ENCODE measurements at places on chromosomes 6 and 20.
A peak's percentile ranks its signal among the peaks of the same experiment; 100 is the strongest.

DNA sequence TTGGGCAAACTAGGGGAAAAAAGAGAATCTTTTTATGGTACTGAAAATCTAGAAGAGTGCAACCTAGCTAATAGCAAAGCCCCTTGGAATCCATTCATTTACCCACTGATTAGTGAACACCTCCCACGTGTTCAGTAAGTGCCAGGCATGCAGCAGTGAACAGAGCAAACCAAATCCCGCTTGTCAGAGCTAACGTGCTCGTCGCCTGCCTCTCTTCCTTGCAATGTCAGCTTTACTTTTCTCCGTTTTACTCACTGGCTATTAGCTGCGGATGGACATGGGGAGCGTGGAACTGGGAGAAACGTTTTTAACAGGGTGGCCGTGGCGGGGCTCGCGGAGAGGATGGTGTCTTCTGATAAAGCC lies 120.4 kb downstream of the SYNDIG1 start:
- DNase-seq, result no peak

- DNase-seq, result peak; percentile 56
Measured at GRCh38 chr6:157823001-157823527, at the start of gene SNX9. Gene SNX9, plus strand, starts transcription at chr6:157823246. Its CDS starts 189 bp downstream, at chr6:157823435.

- DNase-seq, result no peak
Measured at GRCh38 chr6:100344761-100345160, 120.0 kb downstream of the SIM1 start.

- no peak for DNase-seq
Measured at GRCh38 chr20:49540687-49541435, 27.1 kb downstream of the PTGIS start.

GRCh38 chr6:143699430-143699825 lies 21.7 kb downstream of the PHACTR2 start:
- no peak for DNase-seq

DNA sequence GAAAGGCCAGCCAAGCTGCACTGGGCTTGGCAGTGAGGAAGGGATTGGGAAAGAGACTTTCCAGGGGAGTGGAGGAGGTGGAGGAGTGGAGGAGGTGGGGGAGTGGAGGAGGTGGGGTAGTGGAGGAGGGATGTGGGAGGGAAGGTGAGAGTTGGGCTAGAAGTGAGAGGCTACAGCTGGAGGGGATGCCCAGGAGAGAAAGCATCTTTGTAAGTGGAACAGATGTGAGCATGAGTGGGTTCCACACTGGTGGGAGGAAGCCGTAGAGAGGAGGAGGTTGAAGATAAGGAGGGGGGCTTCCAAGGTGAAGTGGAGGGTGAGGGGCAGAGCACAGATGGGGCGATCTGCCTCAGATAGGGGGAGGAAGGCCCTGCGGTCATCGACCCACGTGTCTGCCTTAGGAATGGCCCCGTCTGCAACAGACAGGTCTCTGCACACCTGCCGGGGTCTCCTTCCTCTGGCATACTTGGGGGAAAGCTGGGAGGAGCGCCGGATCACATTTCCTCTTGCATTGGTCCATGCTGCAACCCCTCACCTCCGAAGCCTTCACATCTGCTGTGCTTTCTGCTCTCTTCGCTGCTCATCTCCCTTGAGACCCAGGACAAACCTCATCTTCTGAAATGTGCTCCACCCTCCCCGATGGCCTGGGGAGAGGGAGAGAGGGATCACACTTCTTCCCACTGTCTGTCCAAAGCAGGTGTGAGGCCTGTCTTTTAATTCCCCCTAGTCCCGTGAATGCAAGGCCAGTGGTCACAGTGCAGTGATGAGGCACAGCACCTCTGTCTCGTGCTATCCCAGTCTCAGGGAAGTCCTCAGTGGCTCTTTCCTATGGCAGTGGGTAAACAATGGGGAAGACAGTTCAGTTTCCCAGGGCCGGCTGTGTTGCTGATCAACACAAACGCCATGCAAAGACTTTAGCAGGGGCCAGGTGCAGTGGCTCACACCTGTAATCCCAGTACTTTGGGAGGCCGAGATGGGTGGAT lies 48.6 kb upstream of the SNX9 start:
- DNase-seq, result no peak

GRCh38 chr20:17971300-17972013 lies 2.6 kb downstream of the MGME1 start:
- no peak for DNase-seq

DNA sequence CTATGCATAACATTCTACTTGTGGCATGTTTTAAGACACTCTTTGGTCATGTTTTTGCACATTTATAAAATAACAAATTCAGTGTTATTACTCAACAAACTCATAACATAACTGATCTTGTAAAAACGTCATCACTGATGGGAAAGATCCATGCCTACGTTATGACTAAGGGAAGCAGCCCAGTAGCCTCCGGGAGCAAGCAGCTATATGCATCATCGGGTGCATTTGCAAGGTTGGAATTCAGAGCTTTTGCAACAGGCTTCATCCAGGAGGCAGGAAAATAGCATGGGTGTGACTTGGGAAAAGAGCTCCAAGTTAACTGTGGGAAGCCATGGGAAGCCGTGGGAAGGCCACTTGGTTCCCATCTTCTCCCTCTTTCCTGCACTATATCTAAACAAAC lies 271.6 kb upstream of the SGK1 start:
- DNase-seq, result no peak

GRCh38 chr6:42084889-42085288 lies 34.6 kb downstream of the TAF8 start:
- no peak for DNase-seq

DNA sequence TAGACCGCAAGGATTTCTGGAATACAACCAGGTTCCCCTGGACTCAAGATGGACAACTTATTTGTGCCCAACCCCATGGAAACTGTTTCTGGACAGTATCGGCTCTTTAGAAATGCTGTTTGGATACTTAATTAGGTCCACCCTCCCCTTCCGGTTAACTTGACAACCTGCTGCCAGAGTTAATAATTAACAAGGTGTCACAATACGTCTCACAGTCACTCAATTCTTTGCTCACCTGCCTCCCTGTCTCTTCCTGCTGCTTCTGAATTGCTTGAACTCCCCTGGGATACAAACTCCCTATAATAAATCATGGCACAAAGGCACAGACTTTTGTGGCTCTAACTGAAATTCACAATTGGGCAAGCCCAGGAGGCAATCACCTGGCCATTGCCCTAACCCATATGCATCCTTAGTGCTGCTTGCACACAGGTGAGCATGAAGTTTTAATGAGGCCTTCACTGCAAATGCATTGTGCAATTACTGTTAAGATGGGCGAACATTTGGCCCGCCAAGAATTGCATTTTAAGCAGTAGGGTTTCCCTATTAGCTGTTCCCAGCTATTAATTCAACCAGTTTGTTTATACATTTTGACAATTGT lies 504.4 kb upstream of the NOX3 start:
- DNase-seq, result no peak

DNA sequence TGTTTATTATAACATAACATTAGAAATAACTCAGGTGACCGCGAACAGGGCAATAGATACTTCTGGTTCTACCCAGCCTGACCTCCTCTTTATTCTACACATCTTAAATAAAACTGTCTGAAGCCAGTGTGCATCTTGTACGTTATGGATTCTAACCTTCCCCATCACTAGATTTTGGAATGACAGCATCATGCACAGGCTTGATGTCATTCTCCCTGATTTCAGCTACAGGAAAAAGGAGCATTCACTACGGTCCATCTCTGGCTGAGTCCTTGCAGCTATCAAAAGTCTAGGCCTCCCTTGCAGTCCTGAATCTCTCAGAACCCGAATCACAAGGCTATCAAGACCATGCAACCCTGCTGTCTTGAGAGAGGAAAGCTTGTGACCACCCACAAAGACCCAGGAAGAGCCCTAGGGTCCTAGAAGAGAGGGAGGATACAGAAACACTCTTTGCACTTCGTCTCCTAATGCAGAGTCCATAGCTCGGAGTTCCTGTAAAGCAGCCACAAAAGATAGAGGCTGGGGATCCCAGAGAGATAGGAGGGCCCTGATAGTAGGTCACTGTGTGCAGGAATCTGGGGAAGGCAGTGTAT lies 845 bp downstream of the HLA-DPA1 start:
- no peak for DNase-seq

- no peak for DNase-seq
Measured at GRCh38 chr6:57307850-57308249, 9.6 kb upstream of the PRIM2 start.

GRCh38 chr6:11497881-11498280 lies 39.7 kb upstream of the TMEM170B start:
- no peak for DNase-seq

- DNase-seq, result no peak
Measured at GRCh38 chr6:81758221-81758620, 5.7 kb upstream of the TENT5A start.

GRCh38 chr6:118528129-118528528 lies 20.0 kb upstream of the PLN start:
- DNase-seq, result no peak

GRCh38 chr6:132763269-132763668 lies 5.6 kb upstream of the VNN2 start:
- DNase-seq, result peak; percentile 6

GRCh38 chr6:42410861-42411260 lies 40.9 kb downstream of the TRERF1 start:
- DNase-seq, result no peak

GRCh38 chr20:7856756-7857155 lies 83.5 kb downstream of the HAO1 start:
- no peak for DNase-seq

DNA sequence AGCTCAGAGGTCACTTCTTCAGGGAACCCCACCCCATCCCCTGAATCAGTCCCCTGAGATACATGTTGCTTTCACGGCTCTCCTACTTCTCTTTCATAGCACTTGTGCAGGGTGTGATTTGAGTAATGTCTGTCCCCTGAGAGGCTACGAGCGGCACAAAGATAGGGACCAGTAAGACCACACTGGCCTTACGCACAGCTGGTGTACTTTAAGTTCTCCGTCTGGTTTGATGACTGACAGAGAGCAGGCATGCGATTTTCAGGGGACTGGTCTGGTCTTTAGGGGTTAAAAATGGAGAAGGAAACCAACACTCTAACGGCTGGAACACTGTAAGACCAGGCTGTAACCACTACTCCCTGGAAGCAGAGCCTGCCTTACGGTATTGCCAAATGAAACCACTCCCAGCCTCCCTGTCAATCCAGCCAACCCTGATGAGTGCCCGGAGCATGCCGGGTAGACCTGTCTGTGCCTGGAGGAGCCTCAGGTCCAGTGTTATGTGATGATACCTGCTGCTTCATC lies 47.1 kb downstream of the ELMO2 start:
- DNase-seq, result no peak

DNA sequence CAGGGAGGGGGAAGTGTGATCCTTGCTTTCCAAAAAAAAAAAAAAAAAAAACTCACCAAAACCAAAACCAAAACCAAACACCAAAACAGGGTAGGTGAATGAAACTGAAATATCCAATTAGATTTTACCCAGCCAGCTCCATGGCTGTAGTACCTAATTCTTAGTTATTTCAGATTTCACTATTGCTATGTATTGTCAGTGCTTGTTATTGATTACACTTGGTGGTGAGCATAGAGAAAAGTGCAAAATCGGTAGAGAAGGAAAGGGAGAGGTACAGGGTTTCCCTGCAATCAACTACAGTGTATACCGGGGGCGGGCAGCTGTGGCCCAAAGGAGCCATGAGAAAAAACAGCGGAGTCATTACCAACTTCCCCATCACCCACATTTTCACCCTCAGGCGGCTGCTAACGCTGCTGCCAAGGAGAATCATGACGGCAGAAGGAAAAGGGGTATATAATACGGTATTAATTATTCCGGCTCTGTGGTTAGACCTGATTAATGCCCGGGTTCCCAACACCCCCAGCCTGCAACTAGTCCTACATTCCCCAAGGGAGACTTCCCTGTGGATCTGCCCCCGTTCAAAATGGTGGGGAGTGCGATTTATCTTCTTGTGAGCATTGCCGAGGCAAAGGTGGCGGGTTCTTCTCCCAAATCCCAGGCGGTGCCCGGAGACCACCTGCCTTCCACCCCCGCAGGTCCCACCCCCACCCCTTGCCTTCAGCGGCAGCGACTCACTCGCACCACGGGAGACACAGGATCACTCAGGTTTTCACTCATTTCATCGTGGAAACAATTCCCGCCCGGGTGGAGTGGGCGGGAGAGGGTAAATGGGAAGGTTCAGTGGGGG lies at the start of gene C6orf62:
C6orf62 (minus strand) TSS at position 30 of the 847 bp plus-strand sequence. CDS start 486 bp downstream, outside the sequence.
- DNase-seq, result peak; percentile 22

DNA sequence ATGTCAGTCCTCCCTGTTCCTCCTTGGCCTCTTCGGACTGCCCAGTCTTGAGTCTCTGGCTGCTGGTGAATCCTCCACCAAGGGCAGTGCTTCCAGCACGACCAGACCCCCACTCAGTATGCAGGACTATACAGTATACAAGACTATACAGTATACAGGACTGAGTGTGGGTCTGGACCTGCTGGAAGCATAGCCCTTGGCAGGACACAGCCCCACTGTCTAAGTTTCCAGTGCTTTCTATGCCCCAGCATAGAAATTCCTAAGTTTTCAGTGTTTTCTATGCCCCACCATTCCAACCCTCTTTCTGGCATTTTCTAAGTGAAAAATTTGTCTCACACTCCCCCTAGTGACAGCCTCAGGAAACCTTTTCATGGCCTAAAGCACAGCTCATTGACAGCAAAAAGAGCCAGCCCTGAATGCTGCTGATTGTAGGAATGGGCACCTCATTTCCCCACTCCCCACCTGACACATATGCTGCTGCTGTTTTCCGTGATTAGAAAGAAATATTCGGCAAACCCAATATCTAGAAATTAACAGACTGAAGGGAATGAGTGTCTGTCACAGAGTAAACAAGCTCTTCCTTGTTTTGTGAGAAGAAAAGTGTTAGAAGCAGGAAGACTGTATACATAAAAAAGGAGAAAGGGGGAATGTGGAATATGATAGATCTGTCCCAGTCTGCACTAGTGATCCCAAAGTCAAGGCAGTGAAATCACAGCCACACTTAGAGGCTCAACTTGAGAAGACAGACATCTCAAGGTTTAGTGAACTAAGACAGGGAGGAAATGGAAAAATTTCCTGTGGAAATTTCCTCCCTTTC lies 206.9 kb downstream of the IBTK start:
- DNase-seq, result no peak

DNA sequence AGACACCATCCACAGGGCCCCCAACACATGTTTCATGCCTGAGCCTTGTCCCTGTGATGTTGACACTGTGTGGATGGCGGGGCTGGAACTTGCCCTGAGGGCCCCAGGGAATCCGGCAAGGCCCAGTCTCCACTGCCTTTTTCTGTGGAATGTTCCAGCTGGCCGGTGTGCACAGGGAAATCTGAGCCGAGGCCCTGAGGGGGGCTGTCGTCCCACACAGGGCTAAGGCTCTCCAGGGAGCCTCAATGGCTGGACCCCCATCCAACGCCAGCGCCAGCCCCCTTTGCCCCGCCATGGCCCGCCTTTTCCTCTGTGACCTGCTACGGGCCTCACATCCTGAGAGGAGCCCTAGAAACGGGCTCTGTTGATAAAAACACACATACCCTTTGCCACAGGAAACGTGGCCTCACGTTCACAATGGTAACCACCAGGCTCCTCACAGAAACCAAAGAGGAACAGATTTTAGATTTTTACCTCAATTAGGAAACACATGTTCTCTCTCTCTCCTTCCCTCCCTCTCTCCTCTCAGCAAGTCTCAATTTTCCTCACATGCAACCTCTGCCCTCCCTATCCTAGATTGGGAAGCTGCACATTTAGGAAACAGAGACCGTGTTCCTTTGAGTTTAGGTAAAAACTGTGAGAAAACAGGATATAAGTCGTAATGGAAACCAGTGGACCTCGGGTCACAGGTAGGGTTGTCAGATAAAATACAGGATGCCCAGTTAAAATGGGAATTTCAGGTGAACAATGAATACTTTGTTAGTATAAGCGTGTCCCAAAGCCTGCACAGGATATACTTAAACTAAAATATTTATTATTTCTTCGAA lies 13.7 kb upstream of the ZNF831 start:
- peak; percentile 90 for DNase-seq

Data from CD4-positive, CD25-positive, alpha-beta regulatory T cell (primary cell).